Hematopoietic multipotent progenitor cell treated with erythropoietin and hydrocortisone succinate and interleukin-3 and kit ligand, for 8 days (in vitro differentiated cells): ENCODE measurements at places on chromosomes 7 and 10.

- no peak for DNase-seq
These were observed 20.8 kb downstream of the VWA2 start for GRCh38 chr10:114259824-114260223.

DNA sequence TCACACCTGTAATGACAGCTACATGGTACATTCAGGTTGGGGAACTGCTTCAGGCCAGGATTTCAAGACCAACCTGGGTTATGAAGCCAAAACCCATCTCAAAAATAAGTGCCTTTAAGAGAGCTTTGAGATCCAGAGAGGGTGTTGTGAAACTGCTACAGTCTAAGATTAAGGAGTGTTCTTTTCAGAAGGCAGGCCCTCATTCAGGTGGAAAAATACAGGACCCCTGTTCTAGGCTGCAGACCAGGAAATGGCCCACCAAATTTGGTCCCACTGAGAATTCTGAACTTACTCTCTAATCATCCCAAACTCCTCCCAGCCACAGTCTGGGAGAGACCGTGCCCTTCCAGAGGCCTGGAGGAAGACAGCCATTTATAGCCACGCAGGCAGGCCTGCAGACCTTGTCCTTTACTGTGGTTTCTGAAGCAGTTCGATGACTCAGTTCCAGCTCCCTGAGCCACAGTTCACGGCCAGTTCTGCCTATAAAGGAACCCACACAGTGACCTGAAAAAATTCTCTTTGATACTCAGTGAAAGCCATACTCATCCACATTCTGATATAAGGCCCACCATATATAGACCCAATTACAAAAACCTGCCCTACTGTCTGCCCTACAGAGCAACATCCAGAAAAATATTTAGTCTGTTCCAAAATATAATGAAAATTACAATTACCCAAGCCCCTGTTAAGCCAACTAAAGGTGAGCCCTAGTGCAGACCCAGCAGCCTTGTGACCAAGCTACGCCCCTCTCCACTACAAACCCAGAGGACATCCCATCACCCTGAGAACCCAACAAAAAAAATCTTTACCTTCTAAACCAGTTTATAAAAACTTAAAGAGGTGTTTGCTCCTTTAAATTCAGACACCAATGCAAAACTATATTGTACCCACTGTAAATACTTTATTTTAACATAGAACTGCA lies 21.2 kb downstream of the ZNF680 start:
- DNase-seq = no peak

DNA sequence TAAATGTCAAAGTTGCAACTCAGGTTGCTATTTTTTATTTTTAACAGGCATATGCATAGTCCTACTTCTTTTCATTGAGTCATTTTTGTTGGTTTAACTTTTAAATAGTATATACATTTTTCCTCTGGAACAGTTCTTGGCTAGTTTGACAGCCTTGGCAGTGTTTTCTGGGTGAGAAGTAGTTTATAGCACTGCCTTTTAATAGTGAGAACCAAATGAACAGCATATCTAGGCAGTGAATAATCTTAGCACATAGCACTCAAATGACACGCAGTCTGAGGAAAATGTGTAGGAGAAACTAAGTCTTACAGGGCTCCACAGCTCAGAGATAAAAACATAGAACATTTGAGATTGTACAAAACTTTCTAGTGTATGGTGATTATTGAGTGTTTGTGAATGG lies 265.5 kb upstream of the POT1 start:
- no peak for DNase-seq

DNA sequence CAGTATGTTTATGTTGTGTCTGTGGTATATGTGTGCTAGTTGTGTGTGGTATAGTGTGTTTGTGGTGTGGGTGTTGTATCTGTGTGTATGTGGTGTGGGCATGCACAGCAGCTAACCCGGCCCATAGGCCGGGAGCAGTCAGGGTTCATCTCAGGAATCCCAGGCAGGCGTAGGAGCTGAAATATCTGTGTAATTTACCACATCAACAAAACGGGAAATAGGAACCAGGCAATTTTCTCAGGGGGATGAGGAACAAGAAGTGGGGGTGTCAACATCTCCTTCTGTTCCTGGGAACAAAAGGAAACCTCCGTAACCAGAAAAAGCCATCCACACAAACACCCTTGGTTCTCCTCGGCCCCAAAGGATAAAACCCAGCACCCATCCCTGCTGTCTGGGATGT lies 24.5 kb upstream of the ZNF488 start:
- DNase-seq = no peak

DNA sequence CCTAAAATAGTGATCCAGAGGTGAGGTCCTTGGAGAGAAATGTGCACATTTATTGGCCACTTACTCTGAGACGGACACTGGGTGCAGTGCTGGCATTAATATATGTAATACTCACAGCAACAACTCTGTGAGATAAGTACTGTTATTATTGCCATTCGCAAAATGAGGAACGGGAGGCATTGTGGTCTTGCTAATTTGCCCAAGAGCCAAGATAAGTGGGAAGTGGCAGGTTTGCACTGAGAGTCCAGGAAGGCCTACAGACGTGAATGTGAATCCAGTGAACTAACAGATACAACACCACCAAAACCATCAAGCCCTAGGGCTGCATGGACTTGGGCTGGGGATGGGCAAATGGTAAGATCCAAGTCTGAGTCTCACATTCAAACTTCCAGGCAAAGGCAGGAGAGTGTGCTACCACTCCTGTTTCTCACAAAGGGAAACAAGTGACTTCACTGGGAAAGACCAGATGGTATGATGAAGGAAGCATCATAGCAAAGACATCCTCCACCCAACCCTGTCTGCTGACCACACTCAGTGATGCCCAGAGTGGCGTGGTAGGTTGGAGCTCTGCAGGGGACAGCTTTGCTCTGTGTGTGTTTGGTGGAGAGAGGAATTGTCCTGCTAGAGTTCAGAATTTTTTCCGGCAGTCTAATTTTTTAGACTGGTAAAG lies 19.2 kb downstream of the TMEM273 start:
- no peak for DNase-seq

- no peak for DNase-seq
These were observed 49.8 kb downstream of the PRKCQ start for GRCh38 chr10:6530211-6530840.

- no peak for DNase-seq
These were observed 185.1 kb upstream of the PRPS1L1 start for GRCh38 chr7:18212758-18213157.

- no peak for DNase-seq
These were observed 515.3 kb downstream of the AUTS2 start for GRCh38 chr7:70113536-70113935.

GRCh38 chr10:44935201-44935965 lies 24.2 kb upstream of the RASSF4 start:
- no peak for DNase-seq

- DNase-seq = no peak
These were observed 32.1 kb upstream of the NMT2 start for GRCh38 chr10:15200626-15201025.
